ENCODE measurements at places on chromosomes 4 and X. TPM values are rescaled to one million over a fixed set of nuclear protein-coding genes. Genes with fewer than 3 reads are reported as not detected.

The CFAP47 gene
- total RNA-seq = under 0.01 TPM

The MAGEA2 gene
- total RNA-seq = not detected

The TEX11 gene
- not detected for total RNA-seq

The IL9R gene
- not detected for total RNA-seq

The LUZP4 gene
- not detected for total RNA-seq

The USP17L18 gene
- total RNA-seq = not detected

Data from muscle of leg (tissue), 16 donors.